ENCODE measurements at places on chromosomes 2 and 18.
A peak's percentile ranks its signal among the peaks of the same experiment; 100 is the strongest.

DNA sequence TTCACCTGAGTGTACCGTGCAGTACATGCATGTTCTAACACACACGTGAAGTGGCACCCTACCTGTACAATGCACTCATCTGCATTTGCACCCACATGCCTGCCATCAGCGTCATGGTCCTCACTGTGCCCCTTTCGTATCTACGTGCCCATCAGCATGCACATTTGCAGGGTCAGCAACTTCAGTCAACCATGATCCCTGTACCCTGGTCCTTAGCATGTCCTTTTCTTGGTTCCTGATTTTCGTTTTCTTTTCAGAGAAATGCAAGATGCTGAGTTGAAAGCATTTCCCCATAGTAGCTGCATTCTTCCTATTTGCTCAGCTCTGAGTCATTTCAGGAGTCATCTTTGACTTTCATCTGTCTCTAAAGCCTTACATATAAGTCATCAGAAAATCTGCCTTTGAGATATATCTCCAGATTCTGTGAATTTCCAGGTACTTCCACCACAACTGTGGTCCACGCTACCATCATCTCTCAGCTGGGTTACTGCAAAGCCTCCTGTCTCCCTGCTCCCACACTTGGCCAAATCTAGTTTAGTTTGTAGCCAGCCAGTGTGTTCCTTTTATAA, 14.7 kb upstream of the PUM2 start:
- DNase-seq = peak; percentile 90

GRCh38 chr2:175445281-175445680, 263.8 kb upstream of the ATP5MC3 start:
- DNase-seq = peak; percentile 3

- no peak for DNase-seq
These were observed 17.4 kb downstream of the SLC38A11 start for GRCh38 chr2:164937864-164938401.

GRCh38 chr2:73503992-73504570, 118.4 kb downstream of the ALMS1 start:
- DNase-seq = peak; percentile 1

- peak; percentile 1 for DNase-seq
These were observed 17.3 kb downstream of the UNC80 start for GRCh38 chr2:209788925-209789324.

DNA sequence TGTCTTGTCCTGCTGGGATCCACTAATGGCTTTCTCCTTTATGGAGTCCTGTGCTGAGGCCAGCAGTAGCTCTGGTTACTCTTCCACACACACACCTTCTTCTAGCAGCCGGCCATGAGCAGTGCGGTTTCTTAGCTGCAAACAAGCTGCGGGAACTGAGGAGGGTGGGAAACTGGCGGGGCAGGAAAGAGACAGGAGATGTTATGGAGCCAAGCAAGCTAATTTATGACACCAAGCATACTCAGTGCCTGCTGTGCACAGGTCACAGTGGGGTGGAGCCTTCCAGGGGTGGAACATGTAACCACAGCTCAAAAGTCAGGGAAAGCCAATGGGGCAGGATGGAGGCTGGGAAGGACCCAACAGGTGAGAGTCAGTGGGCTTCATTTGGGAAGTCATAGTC, 180.8 kb downstream of the FAM210A start:
- DNase-seq = no peak

GRCh38 chr2:22497789-22498188, 887.2 kb upstream of the KLHL29 start:
- DNase-seq = no peak

DNA sequence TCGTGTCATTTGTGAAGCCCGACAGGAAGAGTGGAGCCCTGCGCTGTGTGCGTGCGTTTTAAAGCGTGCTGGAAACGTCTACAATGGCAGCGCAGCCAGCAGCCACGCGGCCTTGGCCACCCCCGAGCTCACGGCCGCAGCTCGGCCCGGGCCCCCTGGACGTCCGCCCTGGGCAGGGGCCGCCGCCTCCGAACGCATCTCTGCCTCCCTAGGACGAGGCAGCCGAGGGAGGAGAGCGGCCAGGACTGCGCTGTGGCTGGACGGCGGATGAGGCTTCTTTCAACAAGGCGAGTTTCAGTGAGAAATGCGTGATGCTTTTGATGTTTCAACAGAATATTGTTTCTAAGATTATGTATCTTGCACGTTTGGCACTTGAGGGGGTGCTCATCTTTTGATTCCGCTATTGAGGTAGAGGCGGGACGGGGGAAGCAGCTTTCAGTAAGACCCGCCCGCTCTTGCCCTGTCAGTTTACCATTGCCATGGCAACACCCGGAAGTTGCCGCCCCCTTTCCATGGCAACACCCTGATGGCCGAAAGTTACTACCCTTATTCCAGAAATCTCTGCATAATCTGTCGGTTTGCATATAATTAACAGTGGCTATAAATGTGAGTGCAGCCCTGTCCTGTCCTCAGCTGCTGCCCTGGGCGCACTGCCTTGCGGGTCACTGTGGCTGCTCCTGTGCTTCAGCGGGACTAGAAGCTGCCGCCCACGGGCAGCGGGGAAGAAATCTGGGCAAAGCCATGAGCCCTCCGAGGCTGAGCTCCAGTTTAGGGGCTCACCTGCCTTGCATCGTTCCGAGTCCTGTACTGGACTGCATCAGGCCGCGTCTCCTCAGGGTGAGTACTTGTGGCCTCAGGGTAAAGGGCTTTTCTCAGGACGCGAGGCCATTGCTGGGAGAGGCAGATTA, 38.6 kb downstream of the ADNP2 start:
- peak; percentile 80 for DNase-seq

Measured in inflammatory macrophage treated with lipopolysaccharide for 4 hours (primary cell).